ENCODE measurements at places on chromosomes 1 and 21.
A peak's percentile ranks its signal among the peaks of the same experiment; 100 is the strongest.

- DNase-seq = no peak
Observed at GRCh38 chr1:44775930-44776729, 790 bp downstream of the RPS8 start.

GRCh38 chr1:67588178-67588855 is 96.7 kb upstream of the GADD45A start:
- no peak for DNase-seq

DNA sequence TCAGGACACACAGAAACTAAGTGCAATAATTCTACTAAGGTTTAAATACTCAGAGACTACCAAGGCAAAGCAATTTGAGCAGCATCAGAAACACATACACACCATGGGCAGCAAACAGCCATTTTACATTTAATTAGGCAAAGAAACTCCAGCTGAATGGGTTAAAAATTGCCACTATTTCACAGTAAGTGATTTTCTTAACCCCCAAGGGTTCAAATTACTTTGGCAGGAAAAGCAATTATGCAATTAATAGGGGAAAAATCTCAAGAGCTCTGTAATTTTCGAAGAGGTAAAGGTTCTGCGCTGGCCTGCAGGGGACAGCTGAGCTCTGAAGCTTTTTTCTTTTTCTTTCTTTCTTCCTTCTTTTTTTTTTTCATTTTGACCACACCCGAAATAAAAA is 206.2 kb upstream of the RRP15 start:
- no peak for DNase-seq

DNA sequence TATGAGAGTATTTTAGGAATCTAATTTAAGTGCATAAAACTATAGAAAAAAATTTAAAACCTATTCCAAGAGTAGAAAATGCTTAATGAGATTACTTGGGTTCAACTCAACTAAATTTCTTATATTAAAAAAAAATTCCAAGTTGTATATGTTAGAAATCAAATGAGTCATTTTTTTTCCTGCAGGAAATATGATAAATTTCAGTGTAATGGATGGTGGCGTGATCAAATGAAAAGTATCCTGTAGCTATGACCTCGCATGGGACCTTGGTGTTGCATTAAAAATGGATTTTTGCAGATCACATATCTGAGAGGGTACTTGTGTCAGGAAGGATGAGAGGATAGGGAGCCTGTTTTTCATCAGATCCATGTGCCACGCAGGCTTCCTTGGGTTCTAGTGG is 17.9 kb downstream of the ATP5PO start:
- DNase-seq = no peak

- no peak for DNase-seq
Observed at GRCh38 chr1:67171574-67171955, 5.3 kb downstream of the IL23R start.

DNA sequence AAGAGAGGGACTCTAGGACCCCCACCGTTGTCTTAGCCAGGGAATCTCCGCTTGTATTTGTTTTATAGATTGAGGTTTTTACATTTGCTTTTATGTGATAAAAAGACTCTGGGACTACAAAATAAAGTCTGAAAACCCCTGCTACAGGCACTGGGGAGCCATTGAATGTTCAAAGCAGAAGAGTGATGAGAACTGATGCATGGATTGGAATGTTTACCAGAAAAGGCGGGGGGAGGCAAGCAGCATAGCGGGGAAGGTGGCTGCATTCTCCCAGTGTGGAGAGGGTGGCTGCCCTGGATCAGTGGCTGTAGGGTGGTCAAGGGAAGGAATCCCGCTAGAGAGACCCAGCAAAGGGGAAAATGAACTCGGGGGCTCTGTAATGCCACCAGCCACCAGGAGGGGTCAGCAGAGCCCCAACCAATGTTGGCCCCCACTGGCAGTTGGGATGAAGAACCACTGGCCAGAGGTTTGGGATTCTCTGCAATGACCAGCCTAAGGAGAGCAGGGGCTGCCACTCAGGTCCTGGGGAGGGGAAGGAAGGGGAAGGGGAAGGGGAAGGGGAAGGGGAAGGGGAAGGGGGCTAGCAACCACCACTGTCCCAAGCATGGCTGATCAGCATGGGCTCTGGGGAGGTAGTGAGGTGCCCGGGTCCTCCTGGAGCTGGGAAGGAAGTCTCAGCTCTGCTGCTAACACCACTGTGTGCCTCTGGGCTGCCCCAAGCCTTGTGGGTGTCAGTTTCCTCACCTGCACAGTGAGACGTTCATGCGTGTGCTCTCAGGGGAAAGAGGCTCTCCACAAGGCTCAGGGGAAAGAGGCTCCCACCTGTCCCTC is 19.2 kb upstream of the PEF1 start:
- no peak for DNase-seq

GRCh38 chr1:43419627-43420425 is 30.1 kb downstream of the SZT2 start:
- no peak for DNase-seq

- DNase-seq = no peak
Observed at GRCh38 chr21:33642896-33643657, 776 bp downstream of the ITSN1 start.

GRCh38 chr1:100882698-100883097 is 11.9 kb downstream of the EXTL2 start:
- DNase-seq = no peak

- DNase-seq = no peak
Observed at GRCh38 chr1:201116091-201116490, 3.9 kb upstream of the CACNA1S start.

DNA sequence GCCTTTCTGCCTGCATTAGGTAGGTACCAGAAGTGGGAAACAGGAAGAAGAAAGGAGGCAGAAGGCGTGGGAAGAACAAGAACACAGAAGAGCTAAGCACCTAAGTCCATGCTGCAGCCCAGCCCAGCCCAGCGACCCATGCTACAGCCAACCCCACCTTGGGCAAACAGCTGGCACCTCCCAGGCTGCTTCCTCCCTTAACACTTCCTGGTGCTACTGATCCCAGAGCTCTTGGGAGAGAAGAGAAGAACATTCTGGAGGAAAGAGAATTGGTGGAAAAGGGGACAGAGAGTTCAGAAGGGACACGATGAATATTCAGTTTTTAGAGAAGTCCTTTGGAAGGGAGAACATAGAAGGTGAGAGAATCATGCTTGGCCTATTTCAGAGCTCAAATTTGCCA is 28.5 kb downstream of the PLEKHA6 start:
- no peak for DNase-seq

DNA sequence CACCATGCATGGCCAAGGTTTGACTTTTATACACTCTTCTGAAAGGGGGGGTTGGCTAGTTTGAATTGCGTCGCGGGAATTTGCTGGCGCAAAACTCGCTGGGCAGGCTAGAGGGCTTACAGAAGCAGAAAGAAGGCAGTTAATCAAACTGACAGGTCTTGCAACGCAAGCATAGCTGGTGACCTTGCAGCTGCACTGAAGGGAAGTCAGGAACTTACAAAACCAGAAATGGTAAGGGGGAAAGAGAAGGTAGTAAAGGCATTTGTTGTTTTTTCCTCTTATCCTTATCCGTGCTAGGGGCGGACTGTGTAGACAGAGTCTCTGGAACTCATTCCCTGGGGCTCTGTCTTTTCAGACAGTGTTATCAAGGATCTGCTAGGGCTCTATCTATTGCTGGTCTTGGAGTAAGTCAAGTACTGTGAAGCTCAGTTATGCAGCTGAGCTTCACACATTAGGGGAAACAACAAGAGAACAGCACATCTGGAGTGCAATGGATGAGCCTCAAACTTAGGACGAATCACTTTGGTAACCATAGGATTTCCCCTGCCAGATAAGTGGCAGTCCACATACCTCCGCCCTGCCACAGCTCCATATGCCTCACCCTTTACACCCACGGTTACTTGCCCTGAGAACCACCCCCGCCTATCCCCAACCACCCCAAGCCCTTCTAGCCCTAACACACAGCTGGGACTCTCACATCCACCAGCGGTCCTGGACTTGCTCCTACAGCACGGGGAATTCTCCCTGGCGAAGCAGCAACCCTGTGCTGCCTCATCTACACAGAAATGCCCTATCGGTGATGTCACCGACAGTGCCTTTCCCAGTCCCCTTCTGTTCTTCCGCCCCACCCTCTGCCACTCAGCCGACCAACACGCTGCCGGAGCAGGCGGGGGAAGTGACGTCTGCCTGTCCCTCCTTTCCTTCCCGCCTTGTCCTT is 251.4 kb downstream of the FAM72C start:
- no peak for DNase-seq

DNA sequence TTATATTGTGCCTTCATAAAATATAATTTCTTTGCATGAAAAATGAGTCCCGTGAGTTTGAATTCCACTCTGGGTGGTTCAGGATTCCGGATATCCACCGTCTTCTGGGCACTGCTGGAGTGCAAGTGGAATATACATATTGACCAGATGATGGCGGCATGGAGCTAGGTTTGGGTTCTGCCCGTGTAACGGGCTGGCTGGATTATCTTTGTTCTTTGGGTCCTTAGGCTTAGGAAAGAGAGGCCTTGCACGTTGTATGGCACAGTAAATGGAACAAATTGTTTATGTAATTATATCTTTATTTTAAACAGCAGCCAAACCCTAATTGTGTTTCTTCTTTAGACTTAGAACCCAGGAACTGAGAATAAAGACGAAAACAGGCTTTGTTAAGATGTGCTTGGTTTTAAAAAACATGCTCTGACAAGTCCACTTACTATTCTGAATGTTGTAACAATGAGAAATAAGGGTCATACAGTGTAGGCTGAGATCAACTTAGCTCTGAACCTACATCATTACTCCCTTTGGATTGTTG is 13.5 kb upstream of the ACBD6 start:
- peak; percentile 22 for DNase-seq

GRCh38 chr21:31345136-31345535 is 1.1 kb upstream of the TIAM1 start:
- DNase-seq = no peak

DNA sequence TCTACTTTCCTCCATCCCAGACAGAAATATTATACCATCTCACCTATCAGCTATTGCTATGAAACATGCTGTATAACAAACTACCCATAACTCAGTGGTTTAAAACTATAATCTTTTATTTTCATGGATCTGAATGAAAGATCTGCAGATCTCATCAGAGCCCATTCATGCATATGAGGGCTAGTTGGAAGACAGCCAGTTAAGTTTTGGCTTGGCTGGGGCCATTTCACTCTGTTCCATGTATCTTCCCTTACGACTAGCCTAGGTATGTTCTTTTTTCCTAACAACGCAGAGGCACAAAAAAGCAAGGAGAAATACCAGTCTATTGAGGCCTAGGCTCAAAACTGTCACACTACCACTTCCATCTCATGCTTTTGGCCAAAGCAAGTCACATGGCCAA is 28.1 kb upstream of the RGS1 start:
- no peak for DNase-seq

- no peak for DNase-seq
Observed at GRCh38 chr1:145979746-145980456, 15.4 kb downstream of the POLR3GL start.

- DNase-seq = no peak
Observed at GRCh38 chr1:234200566-234200965, 172.7 kb upstream of the COA6 start.

DNA sequence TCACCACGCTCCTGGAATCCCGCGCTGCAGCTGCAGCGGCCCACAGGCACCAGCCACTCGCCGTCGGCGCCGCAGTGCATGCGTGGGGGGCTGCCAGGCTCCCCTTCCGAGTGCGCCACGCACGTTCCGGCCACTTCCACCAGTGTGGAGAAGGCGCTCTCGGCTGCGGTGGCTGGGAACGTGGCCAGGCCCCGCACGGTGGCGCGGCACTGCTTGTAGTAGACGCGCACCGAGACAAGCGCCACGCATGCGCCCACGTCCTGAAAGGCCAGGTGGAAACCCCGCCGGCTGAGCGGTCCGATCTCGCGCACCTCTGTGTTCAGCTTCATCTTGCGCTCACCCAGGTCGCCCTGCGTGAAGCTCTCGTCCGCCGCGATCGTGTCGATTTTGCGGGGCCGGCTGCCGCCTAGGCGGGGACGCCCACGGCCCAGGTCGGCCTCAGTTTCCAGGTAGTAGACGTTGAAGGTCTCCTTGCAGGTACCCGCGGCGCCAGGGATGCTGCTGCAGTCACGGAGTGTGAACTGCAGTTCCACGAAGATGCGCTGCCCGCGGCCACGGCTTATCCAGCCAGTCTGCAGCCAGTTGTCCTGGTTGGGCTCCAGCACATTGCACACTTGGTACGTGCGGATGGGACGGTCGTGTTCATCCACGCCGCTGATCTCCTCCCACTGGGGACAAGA is 3.4 kb downstream of the EPHA10 start:
- no peak for DNase-seq

GRCh38 chr1:200391747-200392146 is 18.1 kb downstream of the ZNF281 start:
- no peak for DNase-seq

- no peak for DNase-seq
Observed at GRCh38 chr21:15741510-15741909, 11.7 kb downstream of the USP25 start.

DNA sequence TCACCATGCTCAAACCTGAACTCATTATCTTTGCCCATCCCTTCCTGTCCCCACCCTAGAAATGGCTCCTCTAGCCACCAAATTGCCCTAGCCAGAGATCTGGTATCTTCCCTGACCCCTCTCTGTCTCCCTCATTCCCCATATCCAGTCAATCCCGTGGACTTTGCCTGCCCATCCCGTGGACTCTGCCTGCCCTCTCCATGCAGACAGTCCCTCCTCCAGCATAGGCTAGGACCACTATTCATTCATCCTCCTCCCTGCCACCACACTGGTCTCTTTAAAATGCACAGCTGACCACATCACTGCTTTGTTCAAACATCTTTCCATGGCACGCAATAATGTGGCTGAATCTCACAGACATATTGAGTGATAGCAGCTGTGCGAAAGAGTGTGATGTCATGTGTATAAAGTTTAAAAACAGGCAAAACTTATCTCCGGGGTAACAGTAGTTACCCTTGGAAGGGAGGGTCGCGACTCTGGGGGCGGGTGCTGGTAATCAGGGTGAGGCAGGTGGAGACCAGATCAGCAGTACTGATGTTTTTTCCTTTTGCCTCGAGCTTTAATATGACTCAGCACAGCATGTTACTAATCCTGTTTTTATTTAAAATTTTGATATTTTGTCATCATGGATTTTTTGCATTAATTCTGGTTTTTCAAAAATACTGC is 4.8 kb upstream of the SLC2A1 start:
- no peak for DNase-seq

GRCh38 chr1:168636642-168637111 is 60.3 kb downstream of the XCL1 start:
- no peak for DNase-seq

DNA sequence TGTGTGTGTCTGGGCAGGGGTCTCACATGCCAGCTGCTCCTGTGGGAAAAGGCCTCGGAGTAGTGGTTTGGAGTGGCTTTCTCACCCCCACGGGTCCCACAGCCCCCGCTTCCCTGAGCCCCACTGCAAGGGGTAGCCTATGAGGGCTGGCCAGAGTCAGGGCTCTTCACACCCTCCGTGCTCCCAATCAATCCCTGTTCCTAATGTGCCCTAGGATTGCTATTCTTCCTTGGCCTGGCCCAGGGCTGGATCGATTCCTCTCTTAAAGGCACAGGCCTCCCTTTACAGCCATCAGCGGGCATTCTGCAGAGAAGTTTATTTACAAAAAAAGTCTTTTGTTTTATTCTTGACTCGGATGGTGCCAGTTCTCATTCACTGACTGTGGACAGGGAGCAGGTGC is 19.3 kb upstream of the ACTL8 start:
- no peak for DNase-seq
